ENCODE measurements at places on chromosomes 2 and 18.
A peak's percentile ranks its signal among the peaks of the same experiment; 100 is the strongest.

DNA sequence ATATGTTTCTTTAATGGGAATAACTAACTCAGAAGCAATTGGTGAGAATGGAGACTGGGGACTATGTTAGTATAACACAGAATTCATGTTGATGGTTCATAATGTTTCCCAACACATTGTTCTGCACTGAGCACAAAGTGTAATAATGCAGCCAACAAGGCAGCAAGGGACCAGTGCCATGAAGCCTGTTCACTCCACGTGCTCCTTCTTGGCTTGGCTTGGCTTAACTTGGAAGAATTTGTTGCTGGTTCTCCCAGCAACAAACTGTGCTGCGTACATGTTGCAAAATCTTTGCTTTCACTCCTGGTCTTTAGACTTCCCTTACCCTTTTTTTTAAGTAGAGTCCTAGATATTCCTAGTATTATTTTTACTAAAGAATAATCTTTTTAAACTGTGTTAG, 129.7 kb downstream of the MAP3K20 start:
- no peak for DNase-seq

DNA sequence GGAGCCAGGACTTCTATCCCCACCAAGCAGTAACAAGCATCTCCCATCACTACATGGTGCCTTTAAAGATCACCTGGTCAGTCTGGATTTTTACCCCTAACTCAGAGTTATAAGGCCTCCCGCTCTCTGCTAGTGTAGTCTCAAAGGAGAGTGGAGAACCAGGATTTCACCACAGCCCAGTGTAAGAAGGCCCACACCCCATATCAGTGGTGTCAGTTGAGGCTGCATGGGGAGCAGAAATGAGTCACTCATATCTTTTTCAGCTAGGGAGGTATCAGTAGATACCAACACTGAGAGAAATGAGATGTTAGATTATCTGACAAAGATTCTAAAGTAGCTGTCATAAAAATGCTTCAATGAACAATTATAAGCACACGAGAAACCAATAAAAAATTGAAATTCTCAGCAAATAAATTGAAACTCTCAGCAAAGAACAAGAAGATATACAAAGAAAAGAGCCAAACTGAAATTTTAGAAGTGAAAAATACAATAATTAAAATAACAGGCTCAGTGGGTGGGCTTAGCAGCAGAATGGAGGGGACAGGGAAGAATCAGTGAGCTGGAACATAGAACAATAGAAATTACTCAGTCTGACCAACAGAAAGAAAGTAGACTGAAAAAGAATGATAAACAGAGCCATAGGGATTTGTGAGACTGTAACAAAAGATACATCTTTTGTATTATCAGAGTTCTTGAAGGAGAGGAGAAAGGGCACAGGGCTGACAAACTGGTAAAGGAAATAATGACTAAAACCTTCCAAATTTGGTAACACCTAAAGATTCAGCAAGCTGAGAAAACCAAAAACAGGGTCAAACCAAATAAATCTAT, 257.7 kb downstream of the ANAPC1 start:
- no peak for DNase-seq

GRCh38 chr2:159150280-159150746, 136.2 kb downstream of the WDSUB1 start:
- DNase-seq = no peak

GRCh38 chr18:7871560-7872456, 304.7 kb downstream of the PTPRM start:
- no peak for DNase-seq

- DNase-seq = no peak
Observed at GRCh38 chr2:187338679-187339121, 109.4 kb downstream of the CALCRL start.

DNA sequence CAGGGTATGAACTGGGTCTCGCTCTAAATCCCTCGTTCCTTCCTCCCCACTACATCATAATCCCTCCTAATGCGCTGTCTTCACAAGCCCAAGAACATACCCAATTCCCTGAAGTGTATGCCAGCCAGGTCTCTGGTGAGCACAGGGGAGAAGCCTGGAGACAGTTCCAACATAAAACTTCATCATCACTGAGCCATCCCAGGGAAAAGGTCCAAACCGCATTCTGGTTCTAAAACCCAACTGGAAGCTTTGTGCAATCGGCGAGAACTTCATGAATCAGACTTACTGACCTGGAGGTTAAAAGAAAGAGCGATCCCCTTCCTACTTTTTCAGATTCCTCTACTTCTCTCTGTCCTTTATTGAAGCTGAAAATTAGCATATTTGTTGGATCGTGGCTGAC, 132.7 kb downstream of the ALPK2 start:
- DNase-seq = no peak

DNA sequence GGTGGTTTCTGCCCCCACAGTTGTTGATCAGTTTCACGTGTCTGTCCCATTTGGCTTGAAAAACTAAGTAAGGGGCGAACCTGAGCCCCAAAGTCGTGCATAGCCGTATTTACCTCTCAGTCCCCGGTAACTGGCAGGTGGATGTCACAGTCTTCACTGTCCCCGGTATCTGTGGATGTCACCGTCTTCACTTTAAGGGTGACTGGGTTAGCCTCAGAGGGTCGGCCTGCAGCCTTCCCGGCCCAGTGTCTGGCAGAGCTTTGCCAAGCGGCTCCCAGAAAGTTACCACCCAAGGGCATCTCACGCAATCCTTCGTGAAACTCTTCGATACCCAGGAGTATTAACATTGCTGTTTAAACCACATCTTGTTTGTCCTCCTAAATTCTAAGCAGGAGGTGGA, 125.3 kb upstream of the CTDP1 start:
- no peak for DNase-seq

DNA sequence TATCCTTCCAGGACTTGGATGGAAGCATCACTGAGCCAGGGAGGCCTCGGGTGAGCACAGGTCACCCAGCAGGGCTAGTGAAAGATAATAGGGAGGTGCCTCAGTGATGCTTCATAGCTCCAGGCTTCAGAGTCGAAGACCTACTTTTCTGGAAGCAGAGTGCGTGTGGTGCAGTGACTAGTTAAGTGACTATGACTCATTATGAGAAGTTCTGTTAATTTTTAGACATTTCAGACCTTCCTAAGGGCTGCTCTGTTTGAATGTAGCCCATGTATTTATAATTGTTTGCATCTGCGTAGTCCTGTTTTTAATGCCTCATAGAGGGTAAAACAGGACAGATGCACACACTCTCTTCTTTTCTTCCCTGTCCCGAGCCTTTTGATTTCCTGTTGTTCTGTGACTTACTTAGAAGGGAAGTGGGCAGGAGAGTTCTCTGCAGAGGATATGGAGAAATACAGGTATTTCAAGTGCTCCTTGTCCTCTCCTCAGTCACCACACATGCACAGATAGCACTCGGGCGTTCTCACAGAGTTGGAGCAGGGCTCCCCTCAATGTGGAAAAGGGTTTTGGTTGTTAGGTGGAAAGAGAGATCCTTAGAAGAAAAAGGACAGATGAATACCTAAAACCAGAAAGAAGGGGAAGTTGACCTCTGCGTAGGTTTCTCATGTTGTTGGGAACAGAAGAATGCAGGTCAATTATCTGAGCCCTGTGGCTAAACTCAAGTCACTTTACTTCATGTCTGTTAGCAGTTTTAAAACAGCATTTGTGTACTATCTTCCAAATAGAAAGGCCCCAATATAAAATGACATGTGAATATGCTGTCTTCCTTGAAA, 34.7 kb downstream of the RALB start:
- no peak for DNase-seq

DNA sequence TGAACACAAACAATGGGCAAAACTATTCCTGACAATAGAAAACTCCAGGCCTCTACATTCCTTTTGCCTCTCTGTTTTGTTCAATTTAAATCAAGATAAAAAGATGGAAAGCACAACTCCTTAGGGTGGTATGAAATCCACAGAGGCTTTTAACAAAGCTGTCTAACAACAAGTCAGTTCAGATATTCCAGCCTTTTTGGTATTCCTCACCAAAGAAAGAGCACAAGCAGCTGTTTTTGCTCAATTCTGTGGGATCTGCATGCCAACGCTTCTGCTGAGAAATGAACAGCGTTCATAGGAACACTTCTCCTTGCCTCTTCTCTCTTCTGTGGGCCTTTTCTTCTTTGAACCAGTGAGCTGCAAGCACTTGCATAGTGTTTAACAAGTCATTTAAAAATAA, 411.6 kb upstream of the TCF4 start:
- DNase-seq = no peak

DNA sequence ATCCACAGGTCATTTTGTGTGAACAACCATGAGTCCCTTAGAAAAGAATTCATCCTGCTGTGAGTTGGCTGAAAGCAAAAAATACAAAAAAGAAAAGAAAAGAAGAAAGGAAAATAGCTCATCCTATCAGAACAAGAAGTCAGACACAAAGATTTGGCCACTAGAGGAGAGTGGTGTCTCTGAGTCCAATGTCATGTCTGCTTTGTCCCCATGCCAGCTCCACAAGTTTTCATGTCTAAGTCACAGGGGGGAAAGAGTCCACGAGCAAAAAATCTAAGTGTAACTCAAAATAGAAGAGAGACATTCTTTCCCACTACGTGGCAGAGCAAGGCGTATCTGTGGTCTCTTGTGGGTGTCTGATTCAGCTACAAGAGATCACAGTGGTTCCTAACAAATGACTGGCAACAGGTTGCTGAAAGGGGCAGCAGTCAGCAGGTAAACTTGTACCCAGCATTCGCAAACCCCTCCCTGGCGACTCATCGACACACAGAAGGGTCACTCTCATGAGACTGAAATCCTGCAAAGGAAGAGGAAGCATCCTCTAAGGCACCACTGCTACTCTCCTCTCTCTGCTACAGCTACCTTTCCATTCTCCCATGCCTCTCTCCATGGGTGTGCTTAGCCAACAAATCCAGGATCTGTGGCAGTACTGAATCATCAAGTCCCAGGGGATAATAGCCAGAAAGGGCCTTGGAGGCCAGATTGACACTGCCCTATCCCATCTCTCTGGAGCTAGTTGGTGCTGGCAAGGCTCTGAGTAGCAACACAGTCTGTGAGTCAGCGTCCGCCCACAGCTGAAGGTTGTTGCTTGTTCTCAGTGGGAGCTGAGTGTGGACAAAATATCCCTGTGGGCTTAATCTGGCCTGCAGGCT, 123.0 kb upstream of the SLC39A10 start:
- DNase-seq = no peak

- DNase-seq = no peak
Observed at GRCh38 chr2:66109419-66109818, 325.5 kb upstream of the MEIS1 start.

- DNase-seq = no peak
Observed at GRCh38 chr2:189086250-189086649, 93.3 kb downstream of the COL5A2 start.

DNA sequence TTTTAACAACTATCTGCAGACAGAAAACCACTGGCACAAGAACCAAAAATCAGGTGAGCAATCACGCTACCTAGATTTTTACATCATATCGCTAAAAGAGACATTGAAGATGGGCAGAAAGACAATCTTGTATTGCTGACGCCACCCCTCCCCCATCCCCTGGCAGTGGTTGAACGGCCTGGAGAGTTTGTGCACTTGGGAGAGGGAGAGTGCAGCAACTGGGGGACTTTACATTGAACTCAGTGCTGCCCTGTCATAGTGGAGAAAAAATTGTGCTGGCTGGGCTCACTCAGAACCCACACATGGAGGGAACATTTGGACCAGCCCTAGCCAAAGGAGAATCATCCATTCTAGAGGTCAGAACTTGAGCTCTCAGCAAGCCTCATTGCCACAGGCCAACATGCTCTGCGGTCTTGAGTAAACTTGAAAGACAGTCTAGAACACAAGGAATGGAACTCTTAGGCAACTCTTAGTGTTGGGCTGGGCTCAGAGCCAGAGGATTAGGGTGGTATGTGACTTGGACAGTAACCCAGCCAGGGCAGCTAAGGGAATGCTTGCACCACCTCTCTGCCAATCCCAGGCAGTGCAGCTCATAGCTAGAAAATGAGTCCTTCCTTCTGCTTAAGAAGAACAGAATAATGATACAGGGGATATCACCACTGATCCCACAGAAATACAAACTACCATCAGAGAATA, 220.0 kb upstream of the CYP26B1 start:
- no peak for DNase-seq

DNA sequence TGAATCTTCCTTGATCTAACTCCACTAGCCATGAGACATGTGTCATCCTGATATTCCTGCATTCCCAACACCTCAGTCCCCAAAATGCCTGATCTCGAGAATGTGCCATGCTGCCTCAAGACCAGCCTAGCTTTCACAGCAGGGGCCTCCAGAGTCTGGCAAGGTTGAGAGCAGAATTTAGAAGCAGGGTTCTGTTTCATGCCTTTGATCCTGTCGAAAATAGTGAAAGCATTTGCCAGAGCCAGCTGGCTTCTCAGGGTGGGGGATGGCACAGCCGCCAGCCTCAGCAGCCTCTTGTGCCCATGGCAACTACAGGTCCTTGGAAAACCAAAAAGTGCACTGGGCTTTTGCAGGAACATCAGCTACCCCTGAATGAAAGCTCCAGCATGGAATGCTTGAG, 143.5 kb downstream of the RTN4 start:
- DNase-seq = no peak

GRCh38 chr2:99403524-99403923, 66.3 kb downstream of the EIF5B start:
- DNase-seq = peak; percentile 33

GRCh38 chr18:25650201-25650941, 298.4 kb upstream of the ZNF521 start:
- DNase-seq = no peak

Data from iPS DF 6.9 (cell line).